ENCODE measurements at places on chromosomes 4 and X.

GRCh38 chr4:169200361-169201030, 70.3 kb downstream of the SH3RF1 start:
- no peak overlapping the region for H3K27ac ChIP-seq
- no peaks in the 10 kb centered on the region for H3K36me3 ChIP-seq
- H3K27me3 ChIP-seq, result no peaks in the 10 kb centered on the region
- H3K4me3 ChIP-seq, result no peak overlapping the region

DNA sequence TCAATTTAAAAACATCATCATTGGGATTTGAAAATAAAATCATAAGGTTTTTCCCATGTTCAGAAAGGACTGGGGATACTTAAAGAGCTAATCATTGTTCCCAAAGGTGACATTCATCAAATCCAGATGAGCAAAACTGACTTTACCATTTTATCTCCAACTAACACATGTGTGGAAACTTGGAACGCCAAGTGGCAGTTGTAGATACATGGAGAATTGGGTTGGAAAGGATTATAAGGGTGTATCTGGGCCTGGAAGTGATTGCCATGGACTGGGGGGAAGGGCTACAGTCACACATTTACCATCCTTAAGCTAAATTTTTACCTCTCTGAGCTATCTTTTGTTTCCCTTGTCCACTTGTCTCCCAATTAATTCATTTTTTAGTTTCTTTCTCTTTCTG, 203.4 kb downstream of the SLC39A8 start:
- H3K4me3 ChIP-seq, result no peak overlapping the region
- H3K4me1 ChIP-seq, result no peaks in the 10 kb centered on the region
- H3K27me3 ChIP-seq, result no peaks in the 10 kb centered on the region
- H3K27ac ChIP-seq, result no peak overlapping the region
- H3K36me3 ChIP-seq, result no peaks in the 10 kb centered on the region

GRCh38 chr4:1452431-1453051, 46.3 kb upstream of the NKX1-1 start:
- no peaks in the 10 kb centered on the region for H3K4me1 ChIP-seq
- no peaks in the 10 kb centered on the region for H3K27me3 ChIP-seq
- H3K36me3 ChIP-seq, result no peaks in the 10 kb centered on the region
- H3K4me3 ChIP-seq, result no peak overlapping the region
- no peak overlapping the region for H3K27ac ChIP-seq

DNA sequence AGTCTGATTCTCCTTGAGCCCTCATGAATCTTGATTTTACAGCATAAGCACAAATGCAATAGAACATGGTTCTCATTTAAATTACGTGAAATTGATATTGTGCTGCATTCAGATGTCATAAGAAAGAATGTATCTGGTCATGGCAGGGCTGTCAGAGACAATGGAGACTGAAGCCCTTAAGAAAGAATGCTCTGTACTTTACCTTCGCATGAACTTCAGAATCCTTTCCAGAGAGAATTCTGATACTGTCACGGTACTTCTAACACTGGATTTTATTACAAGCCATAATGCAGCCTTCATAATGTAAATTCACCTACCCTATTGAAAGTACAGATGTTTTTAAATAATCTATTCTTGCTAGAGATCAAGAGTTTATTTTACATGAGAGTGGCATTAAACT, 677.9 kb upstream of the ADGRL3 start:
- no peaks in the 10 kb centered on the region for H3K27me3 ChIP-seq
- H3K4me3 ChIP-seq, result no peak overlapping the region
- no peaks in the 10 kb centered on the region for H3K4me1 ChIP-seq
- no peak for DNase-seq

DNA sequence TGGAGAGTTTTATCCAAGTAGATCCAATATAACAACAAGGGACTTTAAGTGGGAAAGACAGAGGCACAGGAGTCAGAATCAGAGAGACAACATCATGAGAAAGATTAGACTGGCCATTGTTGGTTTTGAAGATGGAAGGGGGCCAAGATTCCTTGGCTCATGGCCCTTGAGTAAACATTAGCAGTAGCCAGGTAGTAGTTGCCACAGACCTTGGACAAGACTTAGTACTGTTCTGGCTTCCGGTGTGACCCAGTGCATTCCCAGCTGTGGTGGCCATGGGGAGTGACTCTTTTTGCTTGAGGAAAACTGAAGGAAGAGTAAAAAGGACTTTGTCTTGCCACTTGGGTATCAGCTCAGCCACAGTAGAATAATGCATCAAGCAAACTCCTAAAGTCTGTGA, 462.2 kb upstream of the CPXCR1 start:
- H3K27ac ChIP-seq, result no peak overlapping the region
- no peaks in the 10 kb centered on the region for H3K27me3 ChIP-seq
- no peaks in the 10 kb centered on the region for H3K4me1 ChIP-seq
- no peak for DNase-seq
- no peak overlapping the region for H3K4me3 ChIP-seq
- no peaks in the 10 kb centered on the region for H3K36me3 ChIP-seq

DNA sequence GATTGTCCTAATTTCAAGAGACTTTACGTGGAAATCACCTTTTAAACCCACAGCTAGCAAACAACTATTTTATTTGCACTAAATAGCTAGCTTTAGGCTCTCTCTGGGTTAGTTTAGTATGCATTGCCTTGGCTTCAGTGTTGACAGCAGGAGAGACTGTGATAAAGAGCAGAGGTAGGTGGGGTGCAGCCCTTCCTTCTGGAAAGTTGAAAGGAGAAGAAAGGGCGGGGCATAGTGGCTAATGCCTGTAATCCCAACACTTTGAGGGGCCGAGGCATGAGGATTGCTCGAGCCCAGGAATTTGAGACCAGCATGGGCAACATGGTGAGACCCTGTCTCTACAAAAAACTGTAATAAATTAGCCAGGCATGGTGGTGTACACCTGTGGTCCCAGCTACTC, 29.0 kb upstream of the TMEM154 start:
- H3K36me3 ChIP-seq, result no peaks in the 10 kb centered on the region
- H3K4me3 ChIP-seq, result no peak overlapping the region
- H3K4me1 ChIP-seq, result peaks cover 4% of the 10 kb centered on the region

GRCh38 chr4:114012749-114013148, 33.3 kb upstream of the ARSJ start:
- H3K27me3 ChIP-seq, result no peaks in the 10 kb centered on the region
- H3K4me1 ChIP-seq, result no peaks in the 10 kb centered on the region
- H3K27ac ChIP-seq, result no peak overlapping the region
- H3K4me3 ChIP-seq, result no peak overlapping the region

GRCh38 chr4:87057835-87058355, 123.1 kb downstream of the AFF1 start:
- H3K27me3 ChIP-seq, result no peaks in the 10 kb centered on the region
- DNase-seq, result no peak
- no peak overlapping the region for H3K27ac ChIP-seq
- H3K4me3 ChIP-seq, result no peak overlapping the region

- H3K4me1 ChIP-seq, result no peaks in the 10 kb centered on the region
- no peak for DNase-seq
- no peak overlapping the region for H3K27ac ChIP-seq
Measured at GRCh38 chrX:6568031-6568430, 33.1 kb upstream of the VCX3A start.

DNA sequence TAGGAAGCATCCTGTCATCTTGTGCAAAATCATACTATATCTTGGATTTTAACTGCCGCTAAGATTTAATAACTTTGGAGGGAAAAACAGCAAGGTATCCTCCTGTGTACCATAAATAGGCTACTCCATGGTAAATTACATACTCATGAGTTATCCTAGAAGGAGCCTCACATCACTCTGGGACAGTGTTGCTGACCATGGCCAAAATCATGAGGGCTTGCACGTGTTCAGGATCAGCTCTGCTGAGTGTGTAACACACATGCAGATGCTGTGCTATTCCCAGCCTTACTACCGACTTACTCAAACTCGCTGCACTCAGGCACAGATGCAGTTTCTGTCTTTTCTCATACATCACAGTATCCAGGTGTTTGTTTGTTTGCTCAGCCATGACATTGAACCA, 56.6 kb downstream of the DKK2 start:
- H3K4me1 ChIP-seq, result no peaks in the 10 kb centered on the region
- no peak for DNase-seq
- H3K27me3 ChIP-seq, result no peaks in the 10 kb centered on the region
- H3K27ac ChIP-seq, result no peak overlapping the region
- H3K36me3 ChIP-seq, result no peaks in the 10 kb centered on the region

- DNase-seq, result no peak
- no peaks in the 10 kb centered on the region for H3K27me3 ChIP-seq
- H3K4me1 ChIP-seq, result peaks cover 4% of the 10 kb centered on the region
- peak overlapping the region; percentile 55 for H3K4me3 ChIP-seq
Measured at GRCh38 chrX:119758731-119759247, 401 bp downstream of the SOWAHD start.

DNA sequence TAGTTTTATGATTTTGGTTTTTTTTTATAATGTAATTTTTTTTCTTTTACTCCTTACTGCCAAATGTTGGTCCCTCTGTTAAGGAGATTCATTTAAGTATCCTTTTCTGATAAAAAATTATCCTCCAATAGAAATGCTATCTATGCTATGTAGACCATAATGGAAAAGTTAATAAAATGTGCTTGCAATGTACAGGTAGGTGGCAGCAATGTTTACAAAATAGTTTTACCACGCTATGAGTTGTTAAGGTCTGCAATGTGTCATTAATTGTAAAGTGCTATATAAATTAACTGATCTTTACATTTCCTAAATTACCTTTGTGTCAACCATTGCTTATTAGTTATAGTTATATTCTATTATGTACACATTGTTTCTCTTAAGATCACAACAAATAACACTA, 3.8 kb upstream of the CENPC start:
- no peak overlapping the region for H3K27ac ChIP-seq
- no peaks in the 10 kb centered on the region for H3K27me3 ChIP-seq

DNA sequence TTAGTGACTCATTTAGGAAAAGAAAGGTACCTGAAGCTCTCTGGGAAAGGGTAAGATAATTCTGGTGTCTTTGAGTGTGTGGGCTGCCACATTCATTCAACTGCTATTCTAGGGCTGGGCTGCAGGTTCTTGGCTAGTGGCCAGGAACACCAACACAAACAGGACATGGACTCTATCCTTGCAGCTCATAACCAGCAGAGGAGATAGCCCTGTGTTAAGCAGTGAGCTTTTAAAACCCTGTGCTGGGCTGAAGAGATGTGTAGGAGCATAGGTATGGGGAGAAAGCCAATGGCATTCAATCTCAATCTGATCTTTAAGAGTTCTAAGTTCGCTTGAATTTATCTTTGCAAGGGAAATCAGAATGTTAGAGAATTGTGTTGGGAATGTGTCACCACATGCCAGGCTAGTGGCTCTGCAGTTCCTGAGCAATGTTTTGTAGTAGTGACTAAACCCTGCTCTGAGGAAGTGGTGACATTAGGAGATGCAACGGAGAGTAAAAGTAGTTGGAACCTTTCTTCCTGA, 39.2 kb downstream of the SGMS2 start:
- no peaks in the 10 kb centered on the region for H3K36me3 ChIP-seq
- no peaks in the 10 kb centered on the region for H3K4me1 ChIP-seq
- no peaks in the 10 kb centered on the region for H3K27me3 ChIP-seq
- H3K27ac ChIP-seq, result no peak overlapping the region
- DNase-seq, result no peak

DNA sequence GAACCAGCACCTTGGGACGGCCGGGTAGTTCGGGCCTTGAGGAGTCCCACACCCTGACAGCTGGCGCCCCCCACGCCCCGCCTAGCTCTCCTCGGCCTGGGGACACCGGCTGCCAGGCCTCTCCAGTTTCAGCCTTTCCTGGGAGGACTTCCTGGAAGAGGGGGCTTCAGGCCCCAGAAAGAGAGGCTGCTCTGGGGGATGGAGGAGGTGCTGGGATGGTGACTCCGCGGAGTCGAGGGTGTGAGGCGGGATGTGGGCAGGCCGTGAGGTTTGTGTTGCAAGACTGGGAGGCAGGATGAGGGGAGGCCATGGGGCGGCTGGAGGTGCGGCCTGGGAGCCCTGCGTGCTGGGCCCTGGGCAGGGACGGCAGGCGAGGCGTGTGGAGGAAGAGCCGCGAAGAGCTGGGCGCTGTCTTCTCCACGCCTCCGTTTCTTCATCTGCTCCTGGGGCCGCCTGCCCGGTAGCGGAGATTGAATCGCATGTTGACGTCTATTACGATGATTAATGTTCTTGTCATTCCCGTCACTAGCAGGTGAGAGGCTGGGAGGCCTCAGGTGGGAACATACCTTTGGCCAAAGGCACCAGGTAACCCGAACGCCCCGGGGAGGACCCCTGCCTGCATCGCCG, 918 bp upstream of the FGFRL1 start:
- H3K27ac ChIP-seq, result no peak overlapping the region
- H3K36me3 ChIP-seq, result no peaks in the 10 kb centered on the region
- peaks cover 5% of the 10 kb centered on the region for H3K4me1 ChIP-seq
- peak overlapping the region; percentile 56 for H3K4me3 ChIP-seq
- H3K27me3 ChIP-seq, result peaks cover 24% of the 10 kb centered on the region

DNA sequence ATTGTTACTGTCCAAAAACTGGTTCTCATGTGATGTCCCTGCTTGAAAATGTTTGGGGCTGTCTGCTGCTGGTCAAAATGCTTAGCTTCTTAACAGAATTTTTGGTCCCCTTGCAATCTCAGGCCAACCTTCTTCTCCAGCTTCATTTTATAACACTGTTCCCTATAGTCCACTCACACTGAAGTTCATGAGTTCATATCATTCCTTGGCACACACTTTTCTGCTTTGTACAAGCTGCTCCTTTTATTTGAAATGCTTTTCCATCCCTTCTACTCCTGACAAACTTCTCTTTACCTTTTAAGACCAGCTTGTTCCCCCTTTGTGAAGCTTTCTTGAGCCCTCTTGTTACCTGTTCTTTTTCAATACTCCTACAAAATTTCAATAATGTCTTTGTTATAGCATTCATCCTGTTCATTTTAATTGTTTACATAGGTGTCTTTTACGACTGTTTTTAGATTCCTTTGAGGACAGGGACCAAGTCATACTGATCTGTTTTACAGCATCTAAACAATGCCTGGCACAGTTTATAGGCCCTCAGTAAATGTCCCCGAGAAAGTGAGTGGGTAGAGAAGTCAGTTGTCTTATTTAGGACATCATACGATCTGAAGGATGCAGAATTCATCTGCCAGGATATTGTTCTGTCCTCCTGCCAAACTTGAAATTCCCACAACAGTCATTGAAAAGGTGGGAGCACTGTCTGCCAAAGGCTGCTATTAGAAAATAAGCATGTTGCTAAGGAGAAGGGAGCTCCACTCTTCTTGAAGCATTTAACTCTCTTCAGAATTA, 134.4 kb upstream of the BMPR1B start:
- no peak overlapping the region for H3K4me3 ChIP-seq
- no peaks in the 10 kb centered on the region for H3K27me3 ChIP-seq
- DNase-seq, result no peak
- no peaks in the 10 kb centered on the region for H3K4me1 ChIP-seq
- H3K27ac ChIP-seq, result no peak overlapping the region
- no peaks in the 10 kb centered on the region for H3K36me3 ChIP-seq

- no peak for DNase-seq
- no peaks in the 10 kb centered on the region for H3K27me3 ChIP-seq
- H3K27ac ChIP-seq, result no peak overlapping the region
- no peaks in the 10 kb centered on the region for H3K4me1 ChIP-seq
Measured at GRCh38 chr4:38692421-38692820, 28.4 kb downstream of the KLF3 start.

DNA sequence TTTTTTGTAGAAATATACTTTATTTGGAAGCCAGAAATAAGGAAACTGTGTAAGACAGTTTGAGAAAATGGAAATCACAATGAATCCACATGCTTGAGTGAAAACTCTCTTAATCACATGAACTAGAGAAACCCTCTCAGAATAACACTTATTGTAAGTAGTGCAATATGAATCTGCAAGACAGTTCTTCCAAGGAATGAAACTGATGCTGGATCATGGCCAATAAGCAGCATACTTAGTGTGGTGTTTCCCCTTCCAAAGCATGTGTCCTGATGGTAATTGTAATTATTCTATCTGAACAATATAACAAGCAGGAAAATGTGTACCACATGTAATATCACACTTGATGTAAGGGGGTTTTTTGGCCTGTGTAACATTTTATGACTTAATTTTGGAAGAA, 1870.5 kb upstream of the TENM3 start:
- no peak for DNase-seq
- H3K4me1 ChIP-seq, result no peaks in the 10 kb centered on the region
- no peak overlapping the region for H3K4me3 ChIP-seq
- no peaks in the 10 kb centered on the region for H3K27me3 ChIP-seq
